Fibroblast of skin of left biceps (primary cell): ENCODE measurements at places on chromosomes 5 and 9.
A peak's percentile ranks its signal among the peaks of the same experiment; 100 is the strongest.

- no peak for DNase-seq
Measured at GRCh38 chr9:86946201-86947145, 833 bp downstream of the GAS1 start.

- no peak for DNase-seq
Measured at GRCh38 chr9:95373782-95374487, 56.4 kb upstream of the FANCC start.

GRCh38 chr9:35702696-35703095 is 13.0 kb upstream of the TPM2 start:
- DNase-seq, result no peak

- DNase-seq, result no peak
Measured at GRCh38 chr9:113755433-113755832, 120.7 kb upstream of the ZNF618 start.

DNA sequence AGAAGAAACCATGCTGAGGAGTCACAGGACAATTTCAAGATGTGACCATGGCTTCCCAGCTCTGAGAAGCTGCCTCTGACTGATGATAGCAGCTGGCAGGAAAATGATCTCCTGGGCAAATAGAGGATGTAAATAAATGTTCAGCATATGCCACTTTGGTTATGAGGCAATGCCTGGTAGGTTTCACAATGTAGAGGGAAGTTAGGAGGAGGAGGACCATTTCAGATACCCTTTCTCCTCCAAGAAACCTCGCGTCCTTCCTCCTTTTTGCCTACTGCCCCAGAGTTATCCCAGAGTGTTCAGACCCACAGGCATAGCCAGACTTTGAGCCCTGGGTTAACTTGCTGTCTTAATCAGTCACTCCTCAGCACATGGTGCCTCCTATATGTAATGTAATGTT is 541.6 kb upstream of the DAP start:
- no peak for DNase-seq

- DNase-seq, result no peak
Measured at GRCh38 chr5:156819537-156819936, 30.6 kb upstream of the PPP1R2B start.

DNA sequence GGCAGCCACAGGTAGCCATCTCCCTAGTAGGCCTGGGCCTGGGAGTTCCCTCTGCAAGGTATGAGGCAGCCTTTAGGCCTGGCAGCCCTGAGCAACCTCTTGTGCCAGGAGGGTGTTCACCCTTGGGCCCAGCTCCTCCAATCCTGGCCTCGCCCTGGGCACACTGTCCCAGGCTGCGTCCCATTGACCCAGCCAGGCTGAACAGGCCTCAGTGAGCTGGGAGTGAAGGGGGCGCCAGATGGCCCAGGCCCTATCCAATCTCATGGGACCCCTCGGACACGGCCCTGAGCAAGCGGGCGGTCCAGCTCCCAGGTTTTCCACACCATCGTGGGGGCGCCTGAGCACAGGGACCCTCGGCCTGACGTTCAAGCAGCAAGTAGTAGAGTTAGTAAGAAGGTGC is 14.5 kb downstream of the SH3GLB2 start:
- no peak for DNase-seq

DNA sequence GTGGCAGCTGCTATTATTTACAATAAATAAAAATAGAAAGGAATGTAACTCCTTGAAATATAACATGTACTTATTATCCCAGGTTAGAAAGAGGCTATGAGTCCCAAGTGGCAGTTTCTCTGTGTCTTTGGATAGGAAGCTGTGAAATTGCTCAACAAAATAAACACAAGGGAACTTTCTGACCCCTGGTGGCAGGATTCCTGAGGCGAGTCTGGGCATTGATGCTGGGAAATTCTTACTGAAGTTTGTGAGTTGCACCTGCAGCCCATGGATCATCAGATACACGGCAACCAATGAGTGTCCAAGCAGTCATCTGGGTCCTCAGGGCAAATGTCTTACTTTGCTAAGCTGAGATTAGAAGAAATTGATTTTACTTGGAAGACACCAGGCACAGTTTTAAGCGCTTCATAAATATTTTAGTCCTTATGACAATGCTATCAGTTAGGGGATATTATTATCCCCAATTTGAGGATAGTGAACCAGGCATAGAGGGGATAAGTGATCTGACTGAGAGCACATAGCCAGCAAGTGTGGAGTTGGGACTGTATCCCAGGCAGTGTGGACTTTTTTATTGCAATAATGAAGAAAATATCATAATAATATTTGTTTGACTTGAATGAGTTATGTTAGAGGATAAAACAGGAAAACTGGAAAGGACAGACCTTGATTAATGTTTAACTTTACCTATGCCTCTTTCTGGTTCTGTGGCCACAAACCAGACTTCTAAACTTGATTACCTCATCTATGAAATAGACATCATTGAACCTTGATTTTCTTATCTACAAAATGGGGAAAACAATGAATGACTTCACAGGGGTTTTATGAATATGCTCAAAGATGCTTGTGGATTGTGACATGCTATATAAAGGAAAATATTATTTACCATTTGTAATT is 265.5 kb upstream of the ADAMTSL1 start:
- peak; percentile 6 for DNase-seq

DNA sequence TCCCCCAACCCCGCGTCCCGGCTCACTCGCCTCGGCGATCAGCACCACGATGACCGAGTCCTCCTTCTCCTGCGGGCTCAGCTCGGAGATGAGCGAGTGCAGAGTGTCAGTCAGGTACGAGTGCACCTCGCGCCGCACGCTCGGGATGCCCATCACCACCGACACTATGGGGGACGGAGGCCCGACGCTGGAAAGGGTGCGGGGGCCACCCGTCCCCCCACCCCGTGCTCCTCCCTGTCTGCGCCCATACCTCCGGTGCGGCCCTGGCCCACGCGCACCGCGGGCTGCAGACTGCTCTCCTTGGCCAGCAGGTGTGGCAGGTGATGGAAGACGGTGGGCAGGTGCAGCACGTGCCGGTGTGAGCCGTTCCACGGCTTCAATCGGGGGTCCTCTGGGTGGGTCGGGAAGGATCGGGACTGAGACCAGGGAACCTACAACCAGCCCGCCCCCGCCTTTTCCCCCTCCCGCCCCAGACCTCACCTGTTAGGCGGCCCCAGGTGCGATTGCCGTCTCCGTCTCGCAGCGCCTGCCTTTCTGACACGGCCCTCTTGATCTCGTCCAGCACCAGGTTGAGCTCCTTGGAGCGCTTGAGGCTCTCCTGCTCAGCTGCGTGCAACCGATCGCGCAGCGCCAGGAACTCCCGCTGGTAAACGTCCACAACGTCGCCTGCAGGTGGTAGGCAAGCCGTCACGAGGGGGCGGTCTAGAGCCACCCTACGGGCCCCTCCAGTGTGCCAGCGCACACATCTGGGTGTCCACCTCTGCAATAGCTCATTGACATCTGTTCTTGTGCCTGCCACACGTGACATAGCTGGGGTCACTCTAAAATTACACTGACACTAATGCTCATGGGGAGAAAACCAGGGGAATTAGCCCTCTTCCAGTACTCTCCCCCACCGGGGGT is 5.1 kb downstream of the MGAT4B start:
- DNase-seq, result no peak

- no peak for DNase-seq
Measured at GRCh38 chr9:106708475-106709146, 154.4 kb upstream of the ZNF462 start.

DNA sequence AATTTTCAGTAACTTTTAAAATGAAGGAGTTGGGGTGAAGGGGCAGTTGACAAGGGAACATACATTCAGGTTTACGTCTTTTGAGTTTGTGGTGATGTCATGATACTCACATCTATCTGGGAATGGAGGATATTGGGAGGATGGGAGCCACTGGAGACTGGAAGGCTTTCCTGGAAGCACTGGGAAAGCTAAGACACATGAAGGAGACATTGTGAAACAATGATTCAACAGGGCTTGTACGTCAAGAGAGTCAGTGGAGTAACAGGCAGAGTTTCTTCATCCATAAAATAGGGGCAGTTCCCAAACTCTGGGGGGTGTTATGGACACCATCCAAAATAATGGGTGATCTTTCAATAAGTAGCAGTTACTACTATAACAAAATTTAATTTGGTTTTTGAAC is 572.8 kb downstream of the CCDC171 start:
- DNase-seq, result no peak

GRCh38 chr5:169335806-169336205 is 34.9 kb upstream of the SLIT3 start:
- DNase-seq, result no peak

DNA sequence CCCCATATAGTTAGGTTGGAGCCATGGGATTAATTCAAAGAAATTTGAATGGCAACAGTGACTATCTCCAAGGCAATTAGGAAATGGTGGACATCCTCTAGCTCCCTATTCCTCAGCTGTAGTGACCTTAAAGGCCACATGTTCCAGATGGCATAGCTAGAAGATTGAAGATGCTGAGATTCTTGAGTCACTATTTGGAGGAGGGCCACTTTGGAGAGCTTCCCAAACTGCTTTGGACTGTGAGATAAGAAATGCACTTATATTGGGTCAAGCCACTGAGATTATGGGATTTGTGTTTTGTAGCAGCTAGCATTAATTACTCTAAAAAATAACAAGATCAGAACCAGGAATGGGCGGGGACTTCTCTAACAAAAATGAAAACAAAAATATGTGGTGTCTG is 636.2 kb upstream of the CCNG1 start:
- no peak for DNase-seq

DNA sequence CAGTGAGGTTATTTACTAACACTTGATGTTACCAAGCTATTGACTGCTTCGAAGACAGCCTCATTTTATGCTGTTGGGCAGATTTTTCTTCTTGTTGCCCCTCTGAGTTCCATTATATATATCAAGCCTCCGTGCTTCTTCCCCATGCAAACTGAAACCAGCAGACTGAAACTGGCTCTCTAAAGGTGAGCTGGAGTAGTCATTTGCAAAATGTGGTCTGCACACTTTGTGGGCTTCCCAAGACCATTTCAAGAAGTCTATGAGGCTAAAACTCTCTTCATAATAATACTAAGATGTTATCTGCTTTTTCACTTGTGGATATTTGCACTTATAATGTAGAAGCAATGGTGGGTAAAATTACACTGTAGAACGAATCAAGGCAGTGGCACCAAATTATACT is 13.9 kb downstream of the SLC36A1 start:
- no peak for DNase-seq

- no peak for DNase-seq
Measured at GRCh38 chr9:3471883-3472282, 53.9 kb downstream of the RFX3 start.

DNA sequence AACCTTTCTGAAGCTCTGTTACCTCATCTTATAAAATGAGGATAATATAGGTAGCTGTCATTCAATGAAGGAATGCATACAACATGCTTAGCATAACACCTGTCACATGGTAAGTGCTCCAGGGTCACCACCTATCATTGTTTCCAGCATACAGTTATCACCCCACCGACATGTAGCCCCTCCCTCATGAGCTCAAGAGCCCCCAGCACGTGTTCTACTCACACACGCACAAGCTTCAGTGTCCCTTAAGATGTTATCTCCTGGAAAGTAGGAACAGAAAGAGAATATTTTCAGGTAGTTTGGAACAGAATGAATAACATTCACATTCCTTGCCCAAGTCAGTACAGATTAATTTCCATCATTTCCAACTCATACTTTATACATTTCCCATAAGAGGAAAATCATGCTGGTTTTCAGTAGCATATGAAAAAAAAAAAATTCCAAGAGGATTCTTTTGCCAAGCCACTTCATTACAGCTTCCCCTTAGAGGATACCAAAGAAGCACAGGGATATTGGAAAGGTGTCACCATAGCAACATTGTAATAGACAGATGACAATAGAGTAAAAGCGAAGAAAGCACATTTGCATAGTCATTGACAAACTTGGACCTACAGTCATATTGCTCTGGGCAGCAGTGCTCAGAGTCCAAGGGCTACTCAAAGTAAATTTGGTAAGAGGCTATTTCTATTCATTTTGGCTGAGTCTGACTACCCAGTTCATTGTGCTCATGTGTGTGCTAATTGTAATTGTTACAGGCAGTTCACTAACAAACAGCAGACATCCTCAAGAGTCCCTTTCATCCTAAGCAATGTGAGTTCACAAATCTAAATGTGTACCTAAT is 1.5 kb upstream of the MOB3B start:
- no peak for DNase-seq

DNA sequence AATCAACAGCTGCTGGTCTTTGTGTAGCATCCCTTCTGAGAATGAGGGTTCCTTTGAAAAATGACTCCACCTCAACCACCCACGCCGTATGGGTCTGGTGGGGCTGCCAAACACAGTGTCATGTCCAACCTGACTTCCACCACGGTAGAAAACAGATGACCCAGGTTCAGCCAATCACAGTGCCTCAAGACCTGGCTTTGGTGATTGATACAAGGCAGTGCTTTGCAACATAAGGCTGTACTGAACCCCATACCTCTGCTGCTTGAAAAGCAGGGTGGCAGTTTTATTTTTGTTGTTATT is 11.5 kb upstream of the TGFBR1 start:
- no peak for DNase-seq

DNA sequence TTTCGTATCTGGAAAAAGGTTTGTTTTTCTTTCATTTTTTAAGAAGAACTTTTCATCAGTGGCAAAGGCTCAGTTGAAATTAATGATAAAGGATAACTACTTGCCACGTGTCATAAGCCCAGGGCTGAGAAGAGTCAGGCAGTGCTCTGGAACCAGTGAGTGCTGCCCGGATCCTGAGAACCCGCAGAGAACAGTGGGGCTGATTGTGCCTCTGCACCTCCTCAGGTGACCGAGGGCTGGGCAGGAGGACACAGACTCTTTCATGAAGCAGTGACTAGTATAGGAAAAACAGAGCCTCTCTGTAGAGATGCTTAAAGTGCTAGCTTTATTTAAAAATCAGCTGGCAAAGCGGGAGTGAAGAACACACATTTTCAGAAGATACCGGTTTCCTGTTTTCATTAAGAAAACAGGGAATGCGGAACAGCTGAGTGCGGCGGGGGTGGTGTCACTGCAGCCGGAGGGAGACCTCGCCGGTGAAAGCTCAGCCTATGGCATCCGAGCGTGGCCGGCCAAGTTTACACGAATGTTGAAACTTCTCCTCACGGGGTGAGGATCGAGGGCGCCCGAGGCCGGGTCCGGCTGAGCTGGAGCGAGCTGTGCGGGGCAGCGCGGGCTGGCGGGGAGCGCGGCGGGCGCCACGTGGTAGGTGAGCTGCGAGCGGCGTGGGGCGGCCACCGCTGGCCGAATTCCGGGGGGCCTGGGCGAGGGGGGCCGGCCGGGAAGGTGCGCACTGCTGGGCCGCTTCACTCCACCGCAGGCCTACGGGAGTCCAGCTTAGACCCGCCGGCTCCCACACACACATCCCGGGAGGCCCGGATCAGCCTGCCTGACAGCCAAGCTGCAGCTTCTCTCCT is 134.7 kb upstream of the DMRT1 start:
- DNase-seq, result no peak

GRCh38 chr5:173662581-173663351 is 46.3 kb upstream of the BOD1 start:
- DNase-seq, result no peak

- no peak for DNase-seq
Measured at GRCh38 chr5:131706281-131706680, 71.3 kb upstream of the RAPGEF6 start.

- DNase-seq, result no peak
Measured at GRCh38 chr5:15983392-15983791, 196.2 kb downstream of the MARCHF11 start.

DNA sequence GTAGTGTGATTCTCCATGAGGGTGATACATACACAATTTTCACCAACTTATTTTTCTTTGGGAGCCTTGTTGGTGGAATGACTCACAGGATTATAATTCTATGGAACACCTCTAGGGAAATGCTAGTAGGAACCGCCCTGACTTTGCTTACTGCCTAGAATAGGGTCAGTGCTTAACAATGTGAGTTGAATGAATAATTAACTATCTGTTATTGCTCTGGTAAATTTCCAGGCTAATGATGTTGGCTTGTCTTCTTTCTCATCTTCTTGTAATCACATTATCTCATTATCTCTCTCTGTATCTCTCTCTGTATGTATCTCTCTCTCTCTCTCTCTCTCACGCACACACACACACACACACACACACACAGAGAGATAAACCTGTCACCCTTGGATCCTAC is 291.1 kb downstream of the TRIM32 start:
- DNase-seq, result no peak
